ENCODE measurements at places on chromosomes 12 and 14.

- DNase-seq, result no peak
These were observed 8.7 kb upstream of the TBPL2 start for GRCh38 chr14:55449116-55449515.

- no peak for DNase-seq
These were observed 1147.6 kb downstream of the AACS start for GRCh38 chr12:126212824-126213223.

- no peak for DNase-seq
These were observed 1.0 kb downstream of the CLBA1 start for GRCh38 chr14:104986487-104987164.

DNA sequence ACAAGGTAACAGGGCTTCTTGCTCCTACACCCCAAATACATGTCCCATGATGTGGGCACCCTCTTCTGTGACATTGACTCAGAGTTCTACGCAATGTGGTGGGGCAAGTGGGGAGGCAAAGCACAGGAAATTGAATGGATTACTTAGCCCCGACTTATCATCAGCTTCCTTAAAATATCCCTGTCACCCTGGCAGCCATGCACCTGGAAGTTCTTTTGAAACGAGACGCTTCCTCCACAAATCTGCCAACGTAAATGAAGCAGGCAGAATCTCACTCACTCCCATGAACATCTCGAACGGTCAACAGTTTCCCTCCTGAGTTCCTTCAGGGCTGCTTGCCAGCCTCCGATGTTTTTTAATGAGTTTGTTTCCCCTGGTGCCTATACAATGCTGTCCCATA, 33.5 kb downstream of the RNFT2 start:
- DNase-seq, result no peak

DNA sequence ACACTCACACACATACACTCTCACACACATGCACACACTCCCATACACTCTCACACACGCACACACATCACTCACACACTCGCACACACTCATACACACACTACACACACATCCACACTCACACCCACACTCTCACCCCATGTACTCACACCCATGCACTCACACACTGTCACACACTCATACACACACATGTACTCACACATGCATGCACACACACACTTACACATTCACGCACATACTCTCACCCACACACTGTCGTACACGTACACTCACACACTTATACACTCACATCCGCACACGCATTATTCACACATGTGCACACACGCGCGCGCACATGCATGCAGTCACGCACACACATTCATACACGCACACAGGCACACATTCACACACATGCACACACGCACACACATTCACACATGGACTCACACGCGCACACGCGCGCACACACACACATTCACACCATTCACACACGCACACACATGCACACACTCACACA, 3.9 kb upstream of the GPR162 start:
- DNase-seq, result no peak

DNA sequence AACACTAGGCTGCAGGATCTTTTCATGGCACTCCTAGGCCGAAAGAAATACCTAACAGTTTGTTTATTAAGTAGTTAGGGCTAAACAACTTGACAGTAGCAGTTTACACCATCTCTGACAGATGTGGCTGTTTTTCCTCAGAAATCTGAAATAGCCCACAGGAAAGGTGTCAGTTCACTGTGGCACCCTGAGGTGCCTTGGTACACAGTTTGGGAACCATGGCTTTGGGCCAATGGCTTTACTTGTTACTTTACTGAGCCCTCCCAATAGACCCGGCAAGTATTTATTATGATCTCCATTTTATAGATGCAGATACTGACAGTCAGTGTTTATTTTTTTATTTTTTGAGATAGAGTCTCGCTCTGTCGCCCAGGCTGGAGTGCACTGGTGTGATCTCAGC, 69.3 kb downstream of the RBM19 start:
- no peak for DNase-seq

DNA sequence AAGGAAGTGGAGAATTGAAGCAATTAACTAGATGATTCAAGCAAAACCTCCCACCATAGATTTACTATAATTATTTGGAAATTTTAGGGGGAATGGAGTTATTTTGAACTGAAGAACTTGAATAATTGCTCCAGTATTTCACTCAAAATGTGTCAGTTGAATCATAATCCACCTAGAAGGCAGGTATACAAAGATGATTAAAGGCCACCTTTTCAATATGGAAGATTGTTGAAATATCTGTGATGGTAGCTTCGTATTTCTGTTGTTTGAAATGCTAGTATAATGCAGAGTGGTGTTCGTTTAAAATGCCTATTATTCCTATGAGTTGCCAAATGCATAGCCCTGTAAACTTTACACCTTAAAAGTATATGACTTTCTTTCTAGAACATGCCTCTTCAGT, 3.1 kb downstream of the HMGA2 start:
- DNase-seq, result no peak

DNA sequence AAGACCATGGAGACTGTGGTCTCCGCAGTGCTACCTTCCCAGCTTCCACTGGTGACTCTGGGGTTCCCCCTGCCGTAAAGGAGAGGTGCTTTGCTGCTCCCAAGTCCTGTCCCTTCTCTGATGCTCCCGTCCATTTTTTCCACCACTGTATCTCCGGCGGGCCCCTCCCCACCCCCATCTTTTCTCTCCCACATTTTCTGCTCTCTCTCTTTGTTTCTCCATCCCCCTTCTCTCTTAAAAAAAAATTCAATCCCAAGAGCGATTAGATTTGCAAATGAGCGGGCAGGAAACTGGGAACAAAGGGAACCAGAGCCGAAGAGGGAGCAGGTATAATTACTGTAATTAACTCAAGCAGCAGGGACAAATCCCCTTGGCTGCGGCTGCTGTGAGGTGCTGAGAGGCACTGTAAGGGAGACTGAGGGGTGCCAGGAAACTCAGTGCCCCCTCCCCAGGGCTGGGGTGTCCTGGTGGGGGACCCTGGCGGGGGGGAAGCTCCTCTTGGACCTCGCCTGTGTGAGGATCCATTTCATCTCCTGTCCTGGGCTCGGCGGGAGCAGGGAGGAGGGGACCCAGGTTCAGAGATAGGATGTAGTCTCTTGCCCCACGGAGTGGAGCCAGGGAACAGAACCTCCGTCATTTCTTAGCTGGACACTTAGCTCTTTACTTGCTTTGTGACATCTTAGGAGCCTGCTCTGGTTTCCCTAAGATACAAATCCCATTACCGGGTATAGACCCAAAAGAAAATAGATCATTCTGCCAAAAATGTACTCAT, 140.4 kb upstream of the NRXN3 start:
- no peak for DNase-seq

- DNase-seq, result no peak
These were observed 183.5 kb upstream of the CAND1 start for GRCh38 chr12:67085699-67086098.

GRCh38 chr14:80425686-80426085, 214.4 kb upstream of the DIO2 start:
- DNase-seq, result no peak

DNA sequence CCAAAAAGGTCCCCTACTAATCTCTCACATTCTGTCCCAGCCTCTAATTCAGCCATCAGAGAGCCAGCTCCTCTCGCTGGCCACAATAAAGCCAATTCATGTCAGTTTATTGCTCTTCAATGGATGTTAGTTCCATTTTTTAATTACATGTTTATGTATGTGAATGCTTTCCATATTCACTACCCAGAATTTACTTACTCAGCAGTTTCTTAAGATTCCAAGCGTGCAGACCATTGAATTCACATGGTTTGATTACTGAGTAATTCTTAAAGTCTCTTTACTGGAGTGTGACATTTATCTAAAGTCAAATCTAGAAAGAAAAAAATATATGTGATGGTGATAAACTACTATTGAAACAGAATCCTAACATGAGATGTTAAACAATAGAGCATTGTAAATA, 102.2 kb downstream of the LLPH start:
- no peak for DNase-seq

- no peak for DNase-seq
These were observed 1069.1 kb downstream of the SLC6A15 start for GRCh38 chr12:83843541-83843940.

GRCh38 chr14:82080370-82080769, 546.7 kb upstream of the SEL1L start:
- no peak for DNase-seq

GRCh38 chr14:26597589-26598080, at the start of gene NOVA1:
Gene NOVA1, minus strand, starts transcription at chr14:26598033. Its CDS starts 597 bp downstream, at chr14:26597436.
- DNase-seq, result no peak

- no peak for DNase-seq
These were observed 16.8 kb upstream of the LEMD3 start for GRCh38 chr12:65152596-65152995.

GRCh38 chr14:63180011-63180410, 24.2 kb upstream of the RHOJ start:
- DNase-seq, result no peak

GRCh38 chr14:100665511-100666032, 61.1 kb upstream of the DLK1 start:
- DNase-seq, result no peak

DNA sequence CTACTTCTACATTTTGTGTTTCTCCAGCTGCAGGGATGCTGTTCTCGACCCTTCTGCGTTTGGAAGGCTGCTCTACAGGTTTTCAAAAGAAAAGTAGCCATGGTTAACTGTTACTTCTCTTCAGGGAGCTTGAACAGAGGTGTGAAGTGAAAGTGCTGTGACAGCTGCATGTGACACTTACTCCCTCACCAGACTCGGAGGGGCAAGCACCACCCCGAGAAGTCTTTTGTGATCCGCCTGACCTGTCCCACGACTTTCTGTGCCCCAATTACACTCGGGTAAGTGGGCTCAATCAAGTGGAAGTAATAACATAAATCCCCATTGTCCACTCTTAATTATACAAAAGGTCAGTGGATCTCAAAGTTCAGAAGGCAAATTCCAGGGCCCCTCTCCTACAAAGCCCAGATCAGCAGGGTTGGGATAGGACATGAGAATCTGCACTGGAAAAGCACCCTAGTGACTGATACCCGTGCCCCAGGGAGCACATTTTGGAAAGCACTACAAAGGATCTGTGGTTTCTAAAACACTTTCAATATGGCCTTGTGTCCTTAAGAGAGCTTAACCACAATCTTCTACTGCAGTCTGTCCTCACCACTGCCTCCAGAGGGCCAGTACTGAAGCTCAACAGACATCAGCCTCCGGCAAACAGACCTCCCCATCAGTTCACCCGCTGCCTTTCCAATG, 11.5 kb downstream of the FICD start:
- no peak for DNase-seq

DNA sequence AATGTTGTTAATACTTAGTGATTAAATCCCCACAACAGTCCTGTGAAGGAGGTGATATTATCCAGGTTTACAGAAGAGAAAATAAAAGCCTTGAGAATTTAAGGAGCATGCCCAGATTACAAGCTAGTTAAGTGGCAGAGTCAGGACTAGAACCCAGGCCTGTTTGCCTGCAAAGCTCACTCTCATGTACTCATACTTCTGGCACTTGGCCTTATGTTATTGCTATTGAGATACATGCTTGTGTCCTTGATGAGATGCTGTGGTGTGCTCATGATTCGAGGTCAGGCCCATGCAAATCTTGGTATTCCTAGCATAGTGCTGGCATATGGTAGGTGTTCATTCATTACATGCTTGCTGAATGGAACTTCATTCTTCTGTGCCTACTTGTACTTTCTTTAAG, 7.6 kb upstream of the EID3 start:
- DNase-seq, result no peak

GRCh38 chr14:99461411-99462085, 19.1 kb downstream of the SETD3 start:
- DNase-seq, result no peak

- DNase-seq, result no peak
These were observed 1.5 kb downstream of the P3H3 start for GRCh38 chr12:6829536-6830220.

DNA sequence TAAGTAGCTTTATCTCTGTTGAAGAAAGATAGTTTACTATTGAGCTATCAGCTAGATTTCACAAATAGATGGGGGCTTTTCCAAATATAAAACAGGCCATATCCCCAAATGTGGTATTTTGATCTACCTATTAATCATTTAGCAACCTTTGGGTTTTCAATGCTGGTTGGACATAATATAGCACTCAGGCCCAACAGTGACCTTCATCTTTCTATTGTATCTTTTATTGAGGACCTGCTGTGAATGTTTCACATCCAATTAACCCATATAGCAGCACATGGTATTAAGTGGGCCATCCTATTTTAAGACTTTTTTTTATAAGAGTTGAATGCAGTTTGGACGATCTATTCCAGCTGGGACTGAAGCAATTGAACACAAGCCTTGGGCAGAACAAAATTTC, 10.0 kb upstream of the NR1H4 start:
- DNase-seq, result no peak

DNA sequence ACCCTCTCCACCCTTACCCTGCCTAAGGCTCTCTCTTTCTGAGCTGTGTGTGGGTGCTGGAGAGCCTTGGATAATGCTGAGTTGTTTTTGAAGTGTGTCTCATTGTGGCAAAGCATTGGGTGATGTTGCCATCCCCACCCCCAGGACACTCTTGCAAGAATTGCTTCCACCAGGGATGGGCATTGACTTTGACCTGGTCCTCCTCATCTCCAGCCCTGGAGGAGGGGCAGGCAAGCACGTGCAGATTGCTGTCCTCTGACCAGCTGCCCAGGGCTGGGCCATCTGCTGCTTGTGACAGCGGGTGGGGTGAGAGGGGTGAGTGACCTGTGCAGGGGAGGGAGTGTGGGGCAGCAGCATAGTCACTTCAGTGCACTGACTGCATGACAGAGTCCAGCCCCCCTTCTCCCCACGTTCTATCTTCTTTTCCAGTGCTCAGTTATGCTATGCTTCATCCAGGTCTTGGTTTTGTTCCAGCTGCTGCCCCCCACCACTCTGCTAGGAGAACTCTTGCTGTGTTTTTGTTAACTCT, 26.2 kb downstream of the SUSD6 start:
- no peak for DNase-seq

- no peak for DNase-seq
These were observed 121.0 kb downstream of the FBXL14 start for GRCh38 chr12:1473418-1473817.

GRCh38 chr12:132278401-132279183, 50.8 kb downstream of the GALNT9 start:
- DNase-seq, result no peak

DNA sequence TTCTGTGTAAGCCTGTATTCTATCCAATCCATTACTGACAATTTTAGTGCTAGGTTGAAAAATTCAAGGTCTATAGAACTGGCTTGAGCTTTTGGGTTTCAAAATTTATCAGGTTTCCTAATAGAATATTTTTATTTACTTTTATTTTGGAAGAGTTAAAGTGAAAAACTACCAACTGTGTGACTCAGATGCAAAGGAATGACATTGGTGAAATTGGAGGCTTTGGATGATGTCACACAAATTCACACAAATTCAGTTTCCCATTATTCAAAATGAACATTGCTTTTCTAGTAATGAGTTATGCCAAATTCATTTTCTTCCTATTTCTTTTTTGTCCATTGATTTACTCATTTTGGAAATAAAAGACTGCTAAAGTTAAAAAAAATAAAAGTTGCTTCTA, 186.9 kb downstream of the ALX1 start:
- DNase-seq, result no peak

DNA sequence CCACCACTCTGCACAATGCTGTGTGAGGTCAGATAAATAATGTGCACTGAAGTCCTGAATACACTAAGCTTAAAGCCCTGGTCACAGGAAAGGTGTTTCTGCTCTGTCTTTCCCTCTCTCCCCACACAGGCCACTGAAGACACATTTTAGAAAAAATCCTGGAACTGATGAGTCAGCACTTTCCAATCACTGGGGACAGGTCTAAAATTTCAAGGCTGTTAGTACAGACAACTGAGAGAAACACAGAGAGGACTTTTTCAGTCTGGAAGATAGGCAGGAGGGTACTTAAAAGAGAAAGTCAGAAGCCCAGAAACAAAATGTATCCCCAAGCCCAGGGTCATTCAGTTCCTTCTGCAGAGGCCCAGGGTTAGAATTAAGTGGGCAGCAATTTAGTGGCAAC, 333.9 kb upstream of the CCDC196 start:
- DNase-seq, result no peak

Data from hematopoietic multipotent progenitor cell treated with erythropoietin and hydrocortisone succinate and interleukin-3 and kit ligand, for 15 days (in vitro differentiated cells).